H54 (cell line): ENCODE measurements at places on chromosomes 13 and 19.

GRCh38 chr13:66950666-66951065 is 279.5 kb downstream of the PCDH9 start:
- DNase-seq: no peak

DNA sequence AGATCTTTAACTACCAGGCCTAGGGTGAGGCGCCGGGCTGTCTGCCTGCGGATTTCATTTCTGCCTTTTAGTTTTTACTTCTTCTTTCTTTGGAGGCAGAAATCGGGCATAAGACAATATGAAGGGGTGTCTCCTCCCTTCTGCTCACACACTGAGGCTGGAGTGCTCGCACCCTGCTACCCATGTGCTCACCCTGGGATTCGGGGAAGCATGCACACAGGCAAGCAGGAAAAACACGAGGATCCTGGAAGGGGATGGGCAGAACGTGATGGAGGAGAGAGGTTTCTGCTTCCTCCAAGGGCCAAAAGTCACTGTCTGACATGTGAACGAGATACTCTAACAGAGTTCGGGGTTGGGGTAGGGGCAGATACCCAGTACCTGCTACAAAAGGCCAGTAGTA is 28.4 kb downstream of the ZNF823 start:
- DNase-seq: no peak

DNA sequence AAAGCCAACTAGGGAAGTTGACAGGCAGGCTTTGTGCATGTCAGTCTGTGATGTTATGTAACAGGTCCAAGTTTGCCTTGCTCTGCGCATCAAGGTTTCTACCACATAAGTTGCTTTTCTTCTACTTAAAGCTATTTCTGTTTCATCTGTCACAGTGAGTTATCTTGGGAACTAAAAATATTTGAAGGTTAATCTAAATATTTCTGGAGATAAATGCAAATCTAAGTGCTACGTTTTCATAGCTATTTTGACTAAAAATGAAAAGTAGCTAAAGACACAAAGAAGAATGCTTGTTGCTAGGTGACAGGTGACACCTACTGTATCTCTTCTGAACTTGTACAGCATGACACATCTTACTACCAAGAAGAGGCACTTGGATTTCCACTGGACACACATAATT is 135.6 kb downstream of the KLF12 start:
- no peak for DNase-seq

GRCh38 chr19:27765397-27765796 is 1447.6 kb downstream of the UQCRFS1 start:
- DNase-seq: no peak

- DNase-seq: peak; percentile 33
Observed at GRCh38 chr13:20197361-20197834, 4.7 kb upstream of the GJB2 start.

DNA sequence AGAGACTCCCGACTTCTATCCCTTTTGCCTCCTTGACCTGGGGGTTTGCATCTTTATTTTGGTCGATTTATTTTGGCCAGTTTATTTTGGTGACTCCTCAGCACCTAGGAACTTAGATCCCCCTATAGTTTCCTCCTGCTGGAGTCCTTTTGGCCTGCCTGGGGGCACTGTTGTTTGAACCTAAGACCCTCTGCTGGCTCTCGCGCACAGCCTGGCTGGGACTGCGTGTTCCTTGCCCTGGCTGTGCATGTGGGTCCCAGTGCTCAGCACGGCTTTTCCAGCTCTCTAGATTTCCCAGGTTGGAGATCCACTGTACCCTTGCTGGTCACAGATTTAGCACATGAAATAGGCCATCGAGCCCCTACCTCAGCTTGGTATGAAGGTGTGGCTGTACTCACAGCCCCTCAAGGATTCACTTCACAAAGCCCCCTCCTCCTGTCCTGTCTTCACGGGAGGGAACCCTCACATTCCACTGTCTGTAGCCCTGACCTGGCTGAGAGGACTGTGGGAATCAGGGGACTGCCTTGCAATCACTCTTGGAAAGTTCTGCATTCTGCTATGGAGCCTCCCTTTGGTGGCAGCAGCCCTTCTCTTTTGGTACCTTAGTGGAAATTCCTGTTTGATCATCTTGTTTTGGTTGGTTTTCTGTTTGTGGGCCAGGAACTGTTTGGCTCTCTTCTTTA is 8.3 kb downstream of the UBAC2 start:
- DNase-seq: no peak

- peak; percentile 46 for DNase-seq
Observed at GRCh38 chr19:28737021-28737895, 475.7 kb downstream of the UQCRFS1 start.

DNA sequence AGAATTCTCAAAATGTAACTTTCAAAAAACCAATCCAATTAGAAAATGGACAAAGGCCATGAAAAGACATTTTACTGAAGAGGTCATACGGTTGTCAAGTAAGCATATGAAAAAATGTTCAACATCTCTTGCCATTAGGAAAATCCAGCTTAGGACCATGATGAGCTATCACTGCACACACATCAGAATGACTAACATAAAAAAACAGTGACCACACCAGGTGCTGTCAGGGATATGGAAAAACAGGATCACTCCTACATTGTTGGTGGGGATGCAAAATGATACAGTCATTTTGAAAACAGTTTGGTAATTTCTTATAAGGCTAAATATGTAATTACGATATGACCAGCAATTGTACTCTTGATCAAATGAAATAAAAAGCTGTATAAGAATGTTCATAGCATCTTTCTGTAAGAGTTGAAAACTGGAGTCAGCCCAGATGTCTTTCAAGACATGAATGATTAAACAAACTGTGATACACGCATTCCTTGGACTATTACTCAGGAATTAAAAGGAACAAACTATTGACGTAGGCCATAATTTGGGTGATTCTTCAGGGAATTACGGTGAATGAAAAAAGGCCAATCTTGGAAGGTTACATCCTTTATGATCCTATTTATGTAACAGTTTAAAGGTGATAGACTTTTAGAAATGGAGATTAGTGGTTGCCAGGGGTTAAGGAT is 26.9 kb upstream of the RCBTB2 start:
- peak; percentile 11 for DNase-seq

- DNase-seq: no peak
Observed at GRCh38 chr19:3387645-3388589, 21.5 kb downstream of the NFIC start.

DNA sequence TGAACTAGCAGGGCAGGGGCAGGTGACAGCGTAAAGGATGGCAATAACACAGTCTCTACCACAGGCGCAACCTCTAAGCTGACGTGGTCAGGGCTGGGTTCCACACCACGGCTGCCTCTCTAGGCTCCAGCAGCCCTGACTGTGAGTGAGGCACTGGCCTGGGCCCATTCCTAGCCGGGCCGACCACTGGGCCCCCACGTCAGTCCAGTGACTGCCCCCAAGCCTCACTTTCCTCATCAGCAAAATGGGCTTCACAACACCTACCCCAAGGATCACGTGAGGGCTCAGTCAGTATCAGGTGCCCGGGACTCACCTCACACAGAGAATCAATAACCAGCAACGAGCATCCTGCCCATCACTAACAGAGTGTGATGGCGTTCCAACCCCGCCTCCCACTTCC is 5.2 kb downstream of the ZFR2 start:
- DNase-seq: no peak

GRCh38 chr19:621819-622218 is 11.5 kb downstream of the POLRMT start:
- DNase-seq: no peak

- DNase-seq: no peak
Observed at GRCh38 chr13:26255115-26255514, 1.2 kb downstream of the CDK8 start.

GRCh38 chr19:3039641-3040077 is 10.6 kb upstream of the TLE2 start:
- no peak for DNase-seq

DNA sequence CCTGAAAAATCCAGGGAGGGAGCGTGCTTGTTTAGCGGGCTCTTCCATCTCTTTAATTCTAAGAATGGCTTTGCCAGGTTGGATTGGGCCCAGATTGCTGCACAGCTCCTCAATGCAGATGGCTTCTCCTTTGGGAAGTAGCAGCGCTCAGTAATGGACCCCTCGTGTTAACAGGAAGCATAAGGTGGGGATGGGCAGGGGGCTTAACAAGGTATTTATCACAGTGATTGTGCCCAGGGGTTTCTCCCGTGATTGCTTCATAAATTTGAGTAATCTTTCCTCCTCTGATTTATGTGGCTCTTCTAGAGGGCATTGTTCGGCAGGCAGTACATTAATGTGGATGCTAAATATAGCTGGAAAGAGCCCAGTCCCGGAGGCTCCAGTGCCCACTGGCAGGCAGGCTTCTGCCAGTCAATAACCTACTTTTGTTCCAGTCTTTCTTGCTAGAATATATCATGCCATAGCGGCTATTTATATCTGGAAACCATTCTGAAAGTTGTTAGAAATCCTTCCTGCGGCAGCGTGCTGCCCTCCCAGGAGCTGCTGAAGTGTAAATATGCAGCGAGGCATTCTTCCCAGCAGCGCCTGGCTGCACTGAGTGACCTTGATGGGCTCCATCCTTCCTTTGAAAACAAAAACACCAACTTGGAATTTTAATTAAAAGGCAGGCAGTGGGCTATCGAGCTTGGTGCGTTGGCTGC is 65.0 kb downstream of the FGF9 start:
- no peak for DNase-seq

- no peak for DNase-seq
Observed at GRCh38 chr19:29002336-29002735, 210.6 kb downstream of the UQCRFS1 start.

- no peak for DNase-seq
Observed at GRCh38 chr13:57813651-57814050, 182.1 kb downstream of the PCDH17 start.

DNA sequence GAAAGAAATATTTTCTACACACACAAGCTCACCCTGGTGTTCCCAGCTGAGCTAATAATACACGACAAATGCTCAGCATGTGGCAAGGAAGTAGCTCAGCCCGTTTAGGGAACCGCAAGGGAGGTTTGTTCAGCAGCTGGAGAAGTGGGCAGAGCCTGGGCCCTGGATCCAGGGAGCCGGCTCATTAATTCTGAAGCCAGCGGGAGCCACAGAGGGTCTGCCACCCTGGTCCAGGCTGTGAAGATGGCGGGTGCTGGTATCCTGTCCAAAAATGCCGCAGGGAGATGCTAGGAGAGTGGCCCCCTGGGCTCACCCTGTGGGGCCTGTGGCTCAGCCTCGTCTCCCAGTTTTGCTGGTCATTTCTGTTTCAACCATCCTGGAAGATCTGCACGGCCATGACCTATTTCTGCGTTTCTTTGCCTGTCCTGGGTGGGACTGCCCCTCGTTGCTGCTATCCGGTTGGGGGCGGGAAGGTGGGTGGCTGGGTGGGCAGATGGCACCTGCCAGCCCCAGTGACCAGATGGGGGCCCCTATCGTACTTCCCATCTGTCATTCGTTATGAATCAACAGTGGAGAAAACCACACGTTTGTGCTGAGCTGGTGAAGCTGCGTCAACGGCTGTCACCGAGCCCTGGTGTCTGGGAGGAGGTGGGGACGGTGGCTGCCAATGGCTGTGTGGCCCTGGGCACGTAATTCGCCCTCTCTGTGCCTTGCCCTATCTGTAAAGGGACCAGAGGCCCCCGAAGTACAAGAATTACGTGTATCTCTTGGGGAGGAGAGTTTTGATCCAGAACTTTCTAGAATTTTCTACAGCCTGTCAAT is 2.7 kb upstream of the GNA15 start:
- DNase-seq: peak; percentile 94

- no peak for DNase-seq
Observed at GRCh38 chr13:108328848-108329247, 59.3 kb downstream of the TNFSF13B start.

DNA sequence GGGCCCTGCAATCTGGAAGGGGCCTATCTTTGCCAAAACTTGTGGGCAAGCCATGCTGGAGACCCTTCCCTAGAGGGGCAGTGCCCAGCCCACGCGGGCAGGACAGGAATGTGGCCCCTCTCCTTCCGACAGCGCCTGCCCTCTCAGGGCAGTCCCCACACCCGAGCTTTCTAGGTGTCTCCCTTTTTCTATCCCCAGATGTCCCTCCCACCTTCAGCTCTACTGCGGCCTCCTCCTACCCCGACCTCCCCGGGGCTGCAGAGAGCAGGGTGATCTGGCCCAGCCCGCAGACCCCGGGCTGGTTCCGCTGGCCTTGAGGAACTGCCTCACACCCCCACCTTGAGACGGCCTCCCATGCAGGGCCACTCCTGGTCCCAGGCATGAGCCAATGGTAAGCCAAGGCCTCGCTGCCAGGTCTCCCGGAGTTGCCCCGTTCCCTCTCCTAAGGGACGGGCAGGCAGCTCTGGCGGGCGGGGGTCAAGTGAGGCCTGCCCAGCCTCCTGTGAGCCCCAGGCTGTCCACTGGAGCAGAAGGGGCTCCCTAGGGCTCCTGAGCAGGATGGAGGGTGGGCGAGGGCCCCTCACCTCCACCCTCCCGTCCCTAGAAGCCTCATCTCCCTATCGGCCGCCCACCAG is 39.7 kb downstream of the KLF2 start:
- no peak for DNase-seq

DNA sequence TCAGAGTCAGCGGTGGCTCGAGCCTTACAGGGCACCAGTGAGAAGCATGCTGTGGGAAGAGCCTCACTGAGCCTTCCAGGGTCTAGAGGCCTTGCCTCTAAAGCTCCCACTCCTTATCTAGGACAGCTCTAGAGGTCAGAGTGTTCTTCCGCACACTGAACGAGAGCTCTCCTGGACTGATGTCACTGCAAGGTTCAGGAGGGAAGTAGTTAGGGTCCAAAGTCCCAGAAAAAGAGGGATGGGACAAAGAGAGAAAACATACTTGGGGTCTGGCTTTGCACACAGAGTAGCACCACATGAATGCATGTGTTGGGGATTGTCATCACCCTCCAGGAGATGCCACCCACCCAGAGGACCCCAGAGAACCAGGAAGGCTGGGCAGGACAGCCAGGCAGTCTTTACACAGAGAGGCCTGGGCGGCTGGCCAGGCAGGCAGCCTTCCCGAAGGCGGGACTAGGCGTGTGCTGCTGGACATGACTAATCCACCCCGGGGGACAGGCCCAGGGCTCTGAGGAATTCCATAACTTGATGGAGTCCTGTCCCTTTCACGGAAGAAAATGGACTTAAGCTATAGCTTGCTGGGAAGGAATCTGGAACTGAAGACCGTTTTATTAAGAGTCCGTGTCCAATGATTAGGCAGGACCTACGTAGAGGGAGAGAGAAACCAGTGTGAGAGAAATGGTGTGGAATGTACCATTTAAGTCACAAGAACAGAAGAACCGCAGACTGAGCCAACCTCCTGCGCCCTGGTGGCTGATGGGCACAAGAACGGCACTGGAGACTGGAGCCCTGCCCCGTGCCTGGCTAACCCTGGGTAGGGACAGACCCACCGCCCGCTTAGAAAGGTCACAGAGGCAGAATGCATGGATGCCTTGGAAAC is 16.6 kb upstream of the EPHX3 start:
- DNase-seq: peak; percentile 98

DNA sequence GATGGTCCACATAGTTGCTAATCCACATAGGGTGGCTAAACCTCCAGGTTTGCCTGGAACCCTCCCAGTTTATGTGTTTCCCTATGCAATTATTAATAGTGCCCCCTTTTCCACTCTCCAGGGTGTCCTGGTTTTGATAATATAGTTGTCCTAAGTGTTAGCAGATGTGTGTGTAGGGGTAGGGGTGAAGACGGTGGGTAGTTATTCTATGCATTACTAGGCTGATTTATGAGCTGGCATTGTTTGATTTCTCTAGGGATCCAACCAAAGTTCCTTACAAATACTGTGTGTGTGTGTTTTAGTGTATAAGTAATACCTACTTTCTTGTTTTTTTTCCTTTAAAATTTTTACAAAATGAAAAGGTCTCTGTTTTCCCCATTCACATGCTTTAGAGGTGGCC is 21.1 kb downstream of the GTF2F2 start:
- DNase-seq: no peak

GRCh38 chr19:18160971-18161635 is 8.1 kb downstream of the PIK3R2 start:
- peak; percentile 78 for DNase-seq
